ENCODE measurements at places on chromosomes 7 and 10.

DNA sequence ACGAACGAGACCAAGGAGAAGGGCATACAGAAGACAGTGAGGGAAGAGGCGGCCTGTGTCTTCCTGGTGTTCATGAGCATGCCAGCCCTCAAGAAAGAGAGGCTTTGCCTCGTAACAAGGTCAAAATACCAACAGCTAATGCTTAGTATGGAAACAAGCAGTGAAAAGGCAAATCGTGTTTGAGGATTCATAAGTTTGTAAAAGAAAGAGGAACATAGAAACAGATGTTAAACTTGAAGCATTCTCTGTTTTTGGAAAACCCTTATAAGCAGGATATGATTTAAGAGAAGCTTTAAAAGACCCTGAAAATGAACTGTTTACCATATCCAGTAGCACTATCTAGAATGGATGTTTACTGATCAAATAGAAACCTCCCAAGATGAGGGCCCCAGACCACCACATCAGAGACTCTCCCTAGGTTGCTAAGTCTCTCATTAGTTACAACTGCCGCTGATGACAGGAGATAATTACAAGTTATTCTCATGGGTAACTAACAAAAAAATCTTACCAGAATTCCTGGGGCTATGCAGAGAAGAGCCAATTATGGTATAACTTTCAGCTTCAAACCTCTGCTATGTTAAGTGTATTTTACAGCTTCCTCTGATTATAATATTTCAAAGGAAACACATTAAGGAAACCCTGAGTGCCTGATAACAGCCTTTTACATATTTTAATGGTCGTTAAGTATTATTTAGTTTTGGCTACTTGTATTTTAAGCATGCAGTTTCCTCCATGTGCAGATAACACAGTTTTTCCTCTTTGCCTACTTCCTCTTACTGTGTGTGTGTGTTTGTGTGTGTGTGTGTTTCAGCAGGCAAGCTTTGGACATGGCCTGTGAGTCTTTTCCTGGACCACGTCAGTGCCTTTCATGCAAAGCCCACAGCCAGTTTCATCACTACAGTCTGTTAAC is 17.9 kb downstream of the JCAD start:
- no peak for DNase-seq

DNA sequence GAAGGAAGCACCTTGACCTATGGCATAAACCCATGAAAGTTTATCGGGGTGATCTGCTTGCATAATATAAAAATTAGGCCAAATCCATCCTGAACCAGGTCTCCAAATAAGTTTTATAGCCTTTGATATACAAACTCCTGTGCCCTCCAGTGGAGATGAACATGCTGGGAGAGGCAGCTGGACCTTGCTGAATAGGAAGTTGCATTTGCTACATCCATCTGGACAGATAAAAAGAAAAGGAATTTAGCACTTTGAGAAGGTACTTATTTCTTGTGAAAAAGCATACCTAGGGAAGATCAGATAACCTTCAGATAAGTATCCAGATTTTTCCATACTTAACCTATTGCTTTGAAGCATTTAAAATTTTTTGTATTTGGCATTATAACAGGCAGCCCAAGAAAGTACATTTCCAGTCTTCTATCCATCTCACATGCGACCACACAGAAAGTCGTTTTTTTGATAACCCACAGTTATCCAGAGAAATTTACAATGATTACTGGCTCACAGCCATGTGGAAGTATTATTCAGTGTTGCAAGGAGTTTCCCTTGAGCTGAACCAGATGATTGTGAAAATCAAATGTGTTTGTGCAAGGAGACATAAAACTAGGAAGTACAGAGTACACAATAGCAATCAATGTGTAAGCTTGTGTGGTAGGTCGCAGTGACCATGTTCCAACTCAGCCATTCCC is 124.4 kb upstream of the STK17A start:
- no peak for DNase-seq

- no peak for DNase-seq
These were observed 56.1 kb downstream of the ZRANB1 start for GRCh38 chr10:124997771-124998623.

GRCh38 chr7:89073776-89074175 is 278.2 kb upstream of the TEX47 start:
- DNase-seq = no peak

DNA sequence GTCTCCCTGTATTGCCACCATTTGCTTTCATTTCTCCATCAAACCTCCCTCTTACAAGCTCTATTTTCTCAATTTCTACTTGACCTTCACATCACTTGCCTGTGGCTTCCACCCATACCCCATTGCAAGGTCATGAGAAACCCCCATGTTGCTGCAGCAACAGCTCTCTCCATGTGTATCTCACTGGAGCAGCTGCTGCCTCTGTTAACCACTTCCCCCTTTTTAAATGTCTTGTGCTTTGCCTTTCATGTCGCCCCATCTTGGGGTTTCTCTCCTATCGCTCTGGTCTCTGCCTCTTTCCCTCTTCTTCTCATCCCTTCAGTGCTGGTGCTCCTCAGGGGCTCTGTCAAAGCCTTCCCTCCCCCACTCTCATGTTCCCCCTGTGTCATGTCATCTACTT is 148.8 kb downstream of the CHN2 start:
- no peak for DNase-seq

- DNase-seq = no peak
These were observed 122.2 kb downstream of the NPY start for GRCh38 chr7:24406053-24406788.

DNA sequence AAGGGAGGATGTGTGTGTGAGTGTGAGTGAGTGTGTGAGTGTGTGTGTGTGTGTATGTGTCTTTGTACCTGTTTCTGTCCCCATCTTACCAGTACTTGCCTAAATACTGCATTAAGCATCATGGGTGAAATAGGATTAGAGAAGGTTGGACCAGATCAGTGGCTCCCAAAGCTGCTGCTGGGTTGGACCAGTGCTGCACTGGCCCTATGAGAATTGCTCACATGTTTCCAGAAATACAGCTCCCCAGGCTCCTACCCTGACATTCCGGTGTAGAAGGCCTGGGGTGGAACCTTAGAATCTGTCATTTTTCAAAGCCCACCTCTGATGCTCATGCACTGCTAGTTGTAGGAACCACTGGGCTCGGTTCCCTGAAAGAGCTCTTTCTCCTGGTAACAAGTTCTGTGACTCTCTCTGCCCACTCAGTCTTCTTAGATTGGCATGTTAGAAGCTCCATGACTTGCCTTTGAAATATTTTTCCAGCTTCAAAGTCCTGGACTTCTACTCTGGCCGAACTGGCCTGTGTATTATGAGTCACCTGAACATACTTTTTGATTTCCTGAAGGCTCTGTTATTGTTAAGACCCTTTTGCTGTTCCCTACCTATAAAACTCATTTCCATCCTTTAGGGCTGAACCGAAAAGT is 224.7 kb downstream of the CUX1 start:
- peak; percentile 57 for DNase-seq

DNA sequence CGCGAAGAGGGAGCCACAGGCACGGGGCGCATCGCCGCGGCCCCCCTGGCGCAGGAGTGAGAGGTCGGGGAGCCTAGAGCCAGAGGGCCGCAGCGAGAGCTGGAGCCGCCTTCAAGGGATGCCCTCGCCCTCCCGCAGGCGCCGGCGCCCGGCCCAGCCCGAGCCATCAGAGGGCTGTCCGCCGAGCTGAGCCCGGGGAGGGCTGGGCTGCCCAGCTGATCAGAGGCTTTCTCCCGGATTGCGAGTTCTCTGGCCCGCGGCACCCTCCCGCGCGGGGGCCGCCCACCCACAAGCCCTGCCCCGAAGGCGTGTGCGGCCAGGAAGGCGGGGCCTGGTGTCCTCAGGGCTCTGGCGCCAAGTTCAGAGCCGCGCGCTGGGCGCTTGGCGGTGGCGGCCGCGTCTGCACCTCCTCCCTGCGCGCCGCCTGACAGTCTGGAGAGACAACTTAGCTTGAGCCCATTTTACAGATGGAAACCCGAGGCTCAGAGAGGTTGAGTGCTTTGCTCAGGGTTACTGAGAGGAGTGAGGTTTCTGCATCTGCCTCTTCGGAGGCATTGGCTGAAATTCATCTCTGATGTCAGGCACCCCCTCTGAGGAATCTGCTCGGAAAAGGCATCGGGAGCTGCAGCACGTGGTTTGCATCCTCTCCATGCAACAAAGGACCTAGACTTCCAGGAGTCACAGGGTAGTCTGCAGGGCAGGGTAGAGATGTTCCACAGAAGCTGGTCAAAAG is 3.8 kb upstream of the ANTXRL start:
- DNase-seq = peak; percentile 14

DNA sequence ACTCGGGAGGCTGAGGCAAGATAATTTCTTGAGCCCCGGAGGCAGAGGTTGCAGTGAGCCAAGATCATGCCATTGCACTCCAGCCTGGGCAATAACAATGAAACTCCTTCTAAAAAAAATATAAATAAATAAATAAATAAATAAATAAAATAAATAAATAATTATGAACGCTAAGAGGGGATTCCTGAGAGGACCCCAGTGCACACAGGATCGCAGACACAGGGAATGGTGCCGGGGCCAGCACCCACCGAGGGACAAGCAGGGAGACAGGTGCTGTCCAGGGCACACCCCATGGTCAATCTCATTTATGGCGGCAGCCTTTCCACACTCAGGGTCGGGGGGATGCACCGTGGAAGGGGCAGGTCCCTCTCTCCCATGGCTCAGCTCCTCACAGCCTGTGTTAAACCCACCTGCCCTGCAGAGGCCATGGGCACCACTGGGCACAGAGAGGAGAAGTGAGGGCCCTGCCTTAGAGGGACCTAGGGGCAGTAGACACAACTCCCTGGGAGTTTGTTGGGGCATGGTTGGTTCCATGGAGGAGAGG is 2.2 kb upstream of the RAMP3 start:
- no peak for DNase-seq

DNA sequence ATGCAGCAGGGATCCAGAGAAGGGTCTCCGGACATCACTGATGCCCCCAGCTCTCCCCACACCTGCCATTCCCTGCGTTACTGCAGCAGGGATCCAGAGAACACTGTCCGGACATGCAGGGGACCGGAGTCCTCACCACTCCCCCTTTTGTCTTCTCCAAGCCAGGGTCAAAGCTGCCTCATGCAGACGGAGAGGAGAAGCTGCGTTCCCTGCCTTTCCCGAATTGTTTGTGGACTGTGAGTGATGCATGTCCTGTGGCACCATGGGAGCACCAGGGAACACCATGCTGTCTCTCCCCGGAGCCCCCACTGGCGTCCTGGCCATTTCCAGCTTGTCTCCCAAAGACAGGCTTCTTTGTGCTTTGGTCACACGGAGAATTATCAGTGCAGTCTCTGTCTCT is 599.7 kb downstream of the PTPRN2 start:
- DNase-seq = no peak

DNA sequence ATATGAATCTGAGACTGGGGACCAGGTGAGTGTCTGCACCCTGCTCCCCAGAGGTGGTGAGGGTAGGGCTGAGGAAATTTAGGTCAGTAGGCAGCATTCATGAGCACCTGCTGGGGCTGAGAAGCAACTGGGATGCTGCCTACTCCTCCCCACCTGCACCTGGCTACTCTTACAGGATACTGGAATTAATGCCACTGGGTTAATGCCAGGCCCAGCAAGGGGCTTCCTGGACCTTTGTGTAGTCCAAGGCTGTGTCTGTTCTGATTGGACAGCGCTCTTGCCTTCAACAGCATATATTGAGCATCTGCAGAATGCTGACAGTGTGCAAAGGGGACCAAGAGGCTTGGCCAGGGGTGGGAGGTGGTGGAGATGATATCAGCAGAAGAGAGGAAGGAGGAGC is 32.1 kb downstream of the ADCYAP1R1 start:
- DNase-seq = no peak

GRCh38 chr10:120828763-120829319 is 22.3 kb upstream of the WDR11 start:
- DNase-seq = no peak

DNA sequence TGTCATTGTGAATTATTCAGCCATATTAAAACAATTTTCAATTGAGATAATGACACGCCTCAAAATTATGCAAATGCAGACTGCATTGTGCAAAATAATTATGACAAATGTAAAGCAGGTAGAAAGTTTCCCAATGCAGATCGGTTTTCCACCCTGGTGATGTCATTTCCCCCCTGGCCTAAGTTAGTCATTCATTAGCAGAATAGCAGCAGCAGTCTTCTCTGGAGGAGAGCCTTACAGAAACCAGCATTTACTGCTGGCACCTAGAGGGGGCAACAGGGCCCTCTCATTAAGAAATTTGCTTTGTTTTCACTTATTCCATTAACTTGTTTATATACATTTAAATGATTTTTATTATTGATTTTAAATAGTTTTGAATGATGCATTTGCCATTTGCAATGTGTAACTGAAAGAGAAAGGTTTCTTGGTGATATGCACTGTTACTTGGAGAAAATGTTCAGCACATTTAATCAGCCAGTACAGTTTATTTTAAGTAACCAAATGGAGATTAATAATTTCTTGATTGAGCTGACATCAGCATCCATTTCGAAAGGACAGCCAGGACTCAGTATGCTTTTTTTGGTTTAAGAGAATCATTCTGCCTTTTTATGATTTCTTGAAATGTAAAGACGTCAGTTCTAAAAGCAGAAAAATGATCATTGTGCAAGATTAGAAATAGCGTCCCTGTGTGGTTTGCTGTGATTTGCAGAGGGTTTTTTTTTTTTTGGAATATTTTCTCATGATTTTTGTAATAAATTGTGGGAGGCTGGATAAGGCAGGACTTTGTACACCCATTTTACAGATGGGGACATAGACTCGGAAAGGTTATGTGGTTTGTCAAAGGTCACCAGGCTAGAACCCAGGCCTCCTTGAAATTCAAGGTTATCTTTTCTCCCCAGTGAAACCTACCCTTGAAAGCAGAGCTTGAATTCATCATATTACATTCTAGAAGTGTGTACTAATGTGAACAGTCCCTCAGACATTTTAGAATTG is 3.5 kb downstream of the ARID5B start:
- peak; percentile 63 for DNase-seq

GRCh38 chr7:151427705-151428377 is 12.1 kb downstream of the CRYGN start:
- DNase-seq = no peak

- no peak for DNase-seq
These were observed 230.6 kb downstream of the MLLT10 start for GRCh38 chr10:21764466-21765189.

DNA sequence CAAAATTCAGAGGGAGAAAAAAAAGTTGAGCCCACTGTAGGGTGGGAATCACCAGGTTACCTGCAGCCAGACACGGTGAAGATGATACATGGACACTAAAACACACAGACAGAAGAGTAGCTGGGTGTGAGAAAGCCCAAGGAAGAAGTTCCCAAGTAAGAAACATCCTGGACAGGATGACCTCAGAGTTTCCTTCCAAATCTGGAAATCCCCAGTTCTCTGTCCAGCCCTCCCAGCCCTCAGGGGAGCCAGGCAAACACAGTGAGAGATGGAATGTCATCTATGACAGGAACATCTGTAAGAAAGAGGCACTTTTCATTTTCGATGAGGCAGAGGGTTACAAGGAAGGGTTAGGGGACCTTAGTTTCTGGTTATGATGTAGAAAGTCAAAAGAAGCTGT is 125.1 kb upstream of the LYZL1 start:
- peak; percentile 84 for DNase-seq
